ENCODE measurements at places on chromosomes 16 and 17. TPM values are rescaled to one million over a fixed set of nuclear protein-coding genes. Genes with fewer than 3 reads are reported as not detected.

Gene SNX20
- not detected for total RNA-seq

Gene LGALS9
- total RNA-seq: 3.0 TPM

Gene TRIM25
- 89.4 TPM for total RNA-seq

Gene NUTF2
- 239 TPM for total RNA-seq

Gene OR3A3
- not detected for total RNA-seq

Gene EXOC3L1
- total RNA-seq: 0.72 TPM

Gene C16orf96
- total RNA-seq: 0.19 TPM

Gene PPL
- total RNA-seq: 61.5 TPM

Gene NARF
- 62.1 TPM for total RNA-seq

Gene SULT1A4
- total RNA-seq: 1.3 TPM

GRCh38 chr16:9713907-9714306, 468.3 kb downstream of the GRIN2A start:
- H3K4me1 ChIP-seq: no peaks in the 10 kb centered on the region
- H3K36me3 ChIP-seq: no peaks in the 10 kb centered on the region
- H3K27ac ChIP-seq: no peak overlapping the region
- no peak for DNase-seq

DNA sequence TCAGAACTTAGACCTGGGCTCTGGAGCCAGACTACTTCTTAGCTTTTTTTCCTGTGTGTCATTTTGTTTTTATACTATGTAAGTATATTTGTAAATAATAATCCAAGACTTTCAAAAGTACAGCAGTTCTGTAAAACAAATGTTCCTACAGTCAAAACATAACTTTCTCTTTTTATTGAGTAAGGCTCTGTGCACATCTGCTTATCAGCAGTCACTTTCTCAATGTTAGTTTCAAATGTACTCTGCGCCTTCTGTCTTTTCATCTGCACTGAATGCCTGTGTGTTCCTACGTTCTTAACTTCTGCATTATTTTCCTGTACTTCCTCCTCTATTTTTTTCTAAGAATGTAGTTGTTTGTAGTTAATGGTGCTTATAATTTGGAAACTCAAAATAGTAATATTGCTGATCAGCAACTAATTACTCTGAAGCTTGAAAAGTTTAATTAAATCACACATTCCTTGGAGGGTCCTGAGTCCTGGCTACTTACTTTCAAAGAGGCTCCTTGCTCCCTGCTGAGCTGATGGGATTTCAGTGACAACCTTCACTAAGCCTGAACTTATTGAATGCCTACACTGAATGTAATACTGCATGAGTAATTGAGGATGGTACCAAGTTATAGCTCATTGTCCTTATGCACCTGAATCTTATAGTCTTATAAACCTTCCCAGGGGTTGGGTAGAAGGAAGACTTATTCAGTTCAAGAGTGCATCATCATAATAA, 329.9 kb downstream of the KCNJ2 start:
- peaks cover 27% of the 10 kb centered on the region for H3K4me1 ChIP-seq
- H3K27me3 ChIP-seq: no peaks in the 10 kb centered on the region
- H3K36me3 ChIP-seq: no peaks in the 10 kb centered on the region
- DNase-seq: no peak
- H3K27ac ChIP-seq: no peak overlapping the region
- H3K4me3 ChIP-seq: no peak overlapping the region

GRCh38 chr17:30519166-30519565, 42.0 kb downstream of the GOSR1 start:
- H3K36me3 ChIP-seq: peaks cover 10% of the 10 kb centered on the region
- H3K27ac ChIP-seq: no peak overlapping the region
- no peaks in the 10 kb centered on the region for H3K4me1 ChIP-seq
- no peak for DNase-seq

- no peaks in the 10 kb centered on the region for H3K36me3 ChIP-seq
- H3K4me3 ChIP-seq: no peak overlapping the region
- no peak for DNase-seq
- H3K27me3 ChIP-seq: no peaks in the 10 kb centered on the region
- H3K4me1 ChIP-seq: no peaks in the 10 kb centered on the region
Measured at GRCh38 chr16:73083271-73083670, 35.3 kb upstream of the ZFHX3 start.

DNA sequence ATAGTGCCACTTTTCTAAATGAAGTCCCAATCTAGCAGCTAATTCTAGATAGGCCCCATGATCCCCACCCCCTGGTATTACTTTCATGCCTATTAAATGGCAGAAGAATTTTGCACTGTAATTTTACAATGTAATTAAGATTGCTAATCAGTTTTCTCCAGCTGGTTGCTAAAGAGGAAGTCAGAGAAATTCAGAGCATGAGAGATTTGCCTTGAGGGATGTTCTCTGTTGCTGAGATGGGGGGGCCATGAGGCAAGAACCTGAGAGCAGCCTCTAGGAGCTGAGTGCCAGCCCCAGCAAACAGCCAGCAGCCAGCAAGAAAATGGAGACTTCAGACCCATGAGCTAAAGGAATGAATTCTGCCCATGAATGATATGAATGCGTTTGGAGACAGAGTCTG, 38.9 kb downstream of the SHCBP1 start:
- H3K27ac ChIP-seq: no peak overlapping the region
- no peak for DNase-seq
- no peaks in the 10 kb centered on the region for H3K27me3 ChIP-seq
- no peaks in the 10 kb centered on the region for H3K36me3 ChIP-seq

DNA sequence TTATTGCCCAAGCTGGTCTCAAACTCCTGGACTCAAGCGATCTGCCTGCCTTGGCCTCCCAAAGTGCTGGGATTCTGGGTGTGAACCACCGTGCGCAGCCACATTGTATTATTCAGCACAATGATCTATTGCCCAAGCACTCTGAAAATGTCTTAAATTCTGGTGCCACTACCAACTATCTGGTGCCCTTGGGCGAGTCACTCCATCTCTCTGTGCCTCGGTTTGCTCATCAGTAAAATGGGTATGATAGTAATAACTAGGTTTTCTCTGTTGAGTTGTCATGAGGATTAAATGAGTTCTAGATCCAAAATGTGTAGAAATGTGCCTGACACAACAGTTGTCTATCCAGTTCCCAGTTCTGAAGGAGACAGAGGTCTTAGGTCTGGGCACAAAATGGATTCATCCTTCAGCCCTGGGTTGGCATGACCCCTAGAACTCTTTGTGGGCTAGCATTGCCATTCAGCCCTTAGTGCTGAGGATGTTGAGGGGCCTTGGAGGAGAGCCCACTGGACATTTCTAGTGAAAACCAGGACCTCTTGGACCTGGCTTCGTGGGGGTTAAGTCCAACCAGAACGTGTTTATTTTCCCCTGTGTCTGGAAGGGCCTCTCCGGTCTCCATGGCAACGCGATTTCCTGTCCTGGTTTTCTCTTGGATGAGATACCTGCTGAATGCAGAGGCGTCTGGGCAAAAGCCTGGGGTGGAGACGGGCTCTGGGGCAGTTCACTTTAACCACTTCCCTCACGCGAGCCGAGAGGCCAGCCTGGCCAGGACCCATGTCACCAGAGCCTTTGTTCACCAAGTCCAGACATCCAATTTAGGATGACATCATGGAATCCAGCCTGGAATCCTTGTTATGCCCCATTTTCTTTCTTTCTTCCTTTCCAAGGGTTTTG, 43.7 kb upstream of the TNRC6A start:
- no peaks in the 10 kb centered on the region for H3K36me3 ChIP-seq
- no peaks in the 10 kb centered on the region for H3K27me3 ChIP-seq
- H3K27ac ChIP-seq: peak overlapping the region; percentile 81
- DNase-seq: peak; percentile 76
- H3K4me1 ChIP-seq: peaks cover 9% of the 10 kb centered on the region
- no peak overlapping the region for H3K4me3 ChIP-seq

DNA sequence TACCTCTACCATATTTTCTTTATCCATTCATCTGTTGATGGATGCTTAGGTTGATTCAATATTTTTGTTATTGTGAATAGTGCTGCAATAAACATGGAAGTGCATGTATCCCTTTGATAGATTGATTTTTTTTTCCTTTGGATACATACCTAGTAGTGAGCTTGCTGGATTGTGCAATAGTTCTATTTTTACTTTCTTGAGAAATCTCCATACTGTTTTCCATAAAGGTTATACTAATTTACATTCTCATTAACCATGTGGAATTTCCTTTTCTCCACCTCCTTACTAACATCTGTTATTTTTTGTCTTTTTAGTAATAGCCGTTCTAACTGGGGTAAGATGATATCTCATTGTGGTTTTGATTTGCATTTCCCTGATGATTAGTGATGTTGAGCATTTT, 124.6 kb upstream of the TOX3 start:
- no peak for DNase-seq
- H3K4me3 ChIP-seq: no peak overlapping the region
- no peaks in the 10 kb centered on the region for H3K36me3 ChIP-seq
- H3K27ac ChIP-seq: no peak overlapping the region
- H3K4me1 ChIP-seq: no peaks in the 10 kb centered on the region
- no peaks in the 10 kb centered on the region for H3K27me3 ChIP-seq

DNA sequence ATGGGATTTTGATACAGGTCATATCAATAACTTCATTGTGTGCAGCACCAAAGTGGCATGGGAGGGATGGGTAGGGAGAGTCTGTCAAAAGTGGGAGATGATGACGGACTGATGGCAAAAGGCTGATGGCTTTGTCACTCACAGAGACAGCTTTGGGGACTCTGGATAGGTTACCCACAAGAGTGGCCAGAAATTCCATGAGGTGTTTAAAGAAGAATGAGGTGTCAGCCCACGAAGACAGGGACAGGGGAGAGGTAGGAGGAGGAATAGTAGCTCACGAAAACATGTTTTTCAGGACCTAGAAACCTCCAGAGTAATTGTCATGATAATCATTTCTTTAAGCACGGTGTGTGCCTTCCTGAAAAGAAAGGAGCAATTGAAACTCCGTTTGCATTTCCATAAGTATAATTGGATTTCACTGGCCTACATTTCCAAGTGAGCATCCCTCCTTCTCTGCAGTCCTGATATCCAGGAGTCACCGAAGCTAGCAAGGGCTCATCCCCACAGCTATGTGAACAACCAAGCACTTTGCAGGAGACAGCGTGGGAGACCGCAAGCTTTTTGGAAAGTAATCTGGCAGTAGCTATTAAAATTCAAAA, 60.0 kb downstream of the HSD17B2 start:
- no peak overlapping the region for H3K4me3 ChIP-seq
- no peak for DNase-seq
- H3K27me3 ChIP-seq: no peaks in the 10 kb centered on the region
- peaks cover 9% of the 10 kb centered on the region for H3K4me1 ChIP-seq

DNA sequence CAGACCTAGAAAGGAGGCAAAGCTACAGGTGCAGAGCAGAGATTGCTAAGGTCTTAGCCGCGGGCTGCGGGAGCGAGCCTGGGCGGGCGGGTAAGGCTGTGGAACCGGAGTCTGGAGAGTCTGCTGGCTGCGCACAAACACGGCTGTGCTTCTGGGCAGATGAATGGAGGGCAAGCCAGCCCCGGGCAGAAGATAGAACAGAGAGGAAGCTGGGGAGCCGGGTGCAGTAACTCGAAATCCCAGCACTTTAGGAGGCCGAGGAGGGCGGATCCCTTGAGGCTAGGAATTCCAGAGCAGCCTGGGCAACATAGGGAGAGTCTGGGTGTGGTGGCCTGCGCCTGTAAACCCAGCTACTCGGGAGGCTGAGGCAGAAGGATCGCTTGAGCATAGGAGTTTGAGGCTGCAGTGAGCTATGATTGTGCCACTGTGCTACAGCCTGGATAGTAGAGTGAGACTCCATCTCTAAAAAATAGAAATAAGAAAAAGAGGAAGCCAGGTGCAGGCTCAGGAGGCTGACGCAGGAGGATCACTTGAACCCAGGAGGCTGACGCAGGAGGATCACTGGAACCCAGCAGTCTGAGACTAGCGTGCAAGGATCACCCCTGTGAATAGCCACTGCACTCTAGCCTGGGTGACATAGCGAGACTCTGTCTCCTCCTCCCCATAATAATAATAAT, 56.3 kb downstream of the PITPNC1 start:
- peaks cover 9% of the 10 kb centered on the region for H3K4me1 ChIP-seq
- no peaks in the 10 kb centered on the region for H3K27me3 ChIP-seq
- H3K36me3 ChIP-seq: no peaks in the 10 kb centered on the region
- H3K4me3 ChIP-seq: no peak overlapping the region
- no peak overlapping the region for H3K27ac ChIP-seq

GRCh38 chr17:45361976-45362375, 45.2 kb upstream of the MAP3K14 start:
- no peaks in the 10 kb centered on the region for H3K36me3 ChIP-seq
- no peak overlapping the region for H3K27ac ChIP-seq
- no peak overlapping the region for H3K4me3 ChIP-seq
- no peaks in the 10 kb centered on the region for H3K4me1 ChIP-seq
- no peaks in the 10 kb centered on the region for H3K27me3 ChIP-seq

DNA sequence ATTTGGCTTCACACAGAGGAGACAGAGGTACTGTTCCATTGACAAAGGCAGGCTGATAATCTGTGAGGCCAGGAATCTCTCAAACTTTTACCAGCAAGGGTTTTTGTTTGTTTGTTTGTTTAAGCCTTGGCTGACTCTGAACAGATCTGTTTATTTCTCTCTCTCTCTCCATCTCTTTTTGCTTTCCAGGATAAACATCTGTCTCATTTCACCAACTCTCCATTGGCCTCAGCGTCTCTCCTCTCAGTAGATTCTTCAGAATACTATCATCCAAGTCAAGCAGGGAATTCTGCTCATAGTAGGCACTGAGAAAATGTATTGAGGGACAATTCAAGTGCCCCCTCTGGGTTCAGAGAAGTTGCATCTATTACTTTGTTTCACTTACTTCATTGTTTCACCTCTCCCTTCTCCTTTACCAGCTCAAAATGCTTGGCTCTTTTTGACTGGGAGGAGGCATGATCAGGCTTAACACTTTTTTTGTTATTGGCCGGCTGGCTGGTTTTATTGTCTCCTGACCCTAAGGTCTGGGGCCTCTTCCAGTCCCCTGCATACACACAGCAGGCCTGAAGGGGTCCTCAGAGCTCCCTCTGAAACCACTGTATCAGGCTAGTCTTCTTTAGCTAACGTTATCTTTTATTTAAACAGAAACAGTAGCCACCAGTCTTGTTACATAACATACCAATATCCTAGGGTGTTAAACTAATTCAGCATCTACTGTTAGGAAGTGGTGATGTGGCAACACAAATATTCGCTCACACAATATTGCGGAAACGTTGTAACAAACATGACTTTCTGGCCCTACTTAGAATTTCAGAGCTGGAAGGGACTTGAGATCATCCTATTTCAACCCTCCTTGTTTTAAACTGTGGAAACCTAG, 2.0 kb upstream of the YPEL2 start:
- H3K4me1 ChIP-seq: peaks cover 21% of the 10 kb centered on the region
- peak; percentile 82 for DNase-seq
- H3K27me3 ChIP-seq: no peaks in the 10 kb centered on the region
- peak overlapping the region; percentile 29 for H3K27ac ChIP-seq

DNA sequence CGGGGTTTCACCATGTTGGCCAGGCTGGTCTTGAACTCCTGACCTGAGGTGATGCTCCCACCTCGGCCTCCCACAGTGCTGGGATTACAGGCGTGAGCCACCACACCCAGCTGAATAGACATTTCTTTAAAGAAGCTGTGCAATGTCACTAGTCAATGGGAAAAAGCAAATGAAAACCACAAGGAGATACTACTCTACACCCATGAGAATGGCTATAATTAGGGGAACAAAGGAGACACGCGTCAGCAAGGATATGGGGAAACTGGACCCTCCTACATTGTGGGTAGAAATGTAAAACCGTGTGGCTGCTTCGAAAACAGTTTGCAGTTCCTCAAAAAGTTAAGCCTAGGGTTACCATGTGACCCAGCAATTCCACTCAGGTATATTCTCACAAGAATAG, 103.4 kb downstream of the VPS53 start:
- no peak for DNase-seq
- no peak overlapping the region for H3K27ac ChIP-seq
- no peaks in the 10 kb centered on the region for H3K27me3 ChIP-seq
- no peaks in the 10 kb centered on the region for H3K36me3 ChIP-seq

- H3K27ac ChIP-seq: peak within 1 kb of the TSS; percentile 78
- DNase-seq: no peak
- H3K36me3 ChIP-seq: peaks cover 3% of the 10 kb centered on the region
- peaks cover 12% of the 10 kb centered on the region for H3K4me1 ChIP-seq
- no peaks in the 10 kb centered on the region for H3K27me3 ChIP-seq
Measured at GRCh38 chr17:82065638-82066303, at the start of gene DUS1L. DUS1L (minus strand) TSS chr17:82065804; CDS start chr17:82065059, 745 bp downstream.

Data from Caco-2 (cell line).